ENCODE measurements at places on chromosomes 11 and 22.
A peak's percentile ranks its signal among the peaks of the same experiment; 100 is the strongest.

GRCh38 chr11:69684651-69685050 is 9.5 kb upstream of the LTO1 start:
- DNase-seq: no peak

DNA sequence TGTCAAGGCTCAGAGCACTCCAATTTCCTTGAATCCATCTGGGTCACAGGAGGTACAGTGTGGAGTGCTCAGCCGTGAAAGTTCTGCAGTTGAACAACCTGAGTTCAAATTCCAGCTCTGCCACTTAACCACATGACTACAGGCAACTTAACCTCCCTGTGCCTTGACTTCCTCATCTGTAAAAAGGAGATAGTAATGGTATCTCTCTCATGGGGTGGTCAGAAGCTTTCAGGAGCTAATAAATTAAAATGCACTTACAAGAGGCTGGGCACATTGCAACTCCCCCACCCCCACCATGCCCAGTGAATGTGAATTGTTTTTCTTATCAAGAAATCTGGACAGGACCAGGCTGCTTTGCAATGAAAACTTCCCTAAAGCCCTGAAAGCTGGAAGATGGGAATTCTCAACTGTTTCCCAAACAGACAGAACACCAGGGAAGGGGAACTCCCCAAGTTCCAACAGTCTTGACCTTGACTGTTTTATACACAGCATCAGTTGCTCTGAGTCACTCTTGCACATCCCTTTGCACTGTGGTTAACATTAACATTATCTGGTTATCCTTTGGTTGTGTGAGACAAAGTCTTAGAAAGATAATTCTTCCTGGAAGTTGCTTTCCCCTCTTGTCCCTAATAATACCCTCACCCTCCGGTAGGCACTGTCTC is 137.0 kb downstream of the SLC1A2 start:
- DNase-seq: no peak

- DNase-seq: no peak
These were observed 16.7 kb upstream of the OAF start for GRCh38 chr11:120194166-120194565.

- no peak for DNase-seq
These were observed 25.6 kb upstream of the CD5 start for GRCh38 chr11:61076506-61077304.

DNA sequence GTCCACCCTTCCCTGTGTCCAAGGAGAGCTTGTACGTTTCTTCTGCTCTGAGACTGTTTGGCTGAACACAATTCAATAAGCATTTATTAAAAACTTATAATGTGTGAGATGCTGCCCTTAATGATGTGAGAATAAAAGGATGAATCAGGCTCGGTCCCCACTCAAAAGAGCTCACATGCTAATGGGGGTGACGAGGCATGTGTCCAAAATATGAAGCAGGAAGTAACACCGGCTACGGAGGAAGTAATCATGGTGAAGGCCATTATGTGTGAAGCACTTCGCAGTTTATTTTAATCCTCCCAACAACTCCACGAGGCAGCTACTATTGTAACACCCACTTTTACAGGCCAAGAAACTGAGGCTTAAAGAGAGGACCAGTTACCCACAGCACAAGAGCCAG is 3.4 kb upstream of the RASD2 start:
- DNase-seq: no peak

DNA sequence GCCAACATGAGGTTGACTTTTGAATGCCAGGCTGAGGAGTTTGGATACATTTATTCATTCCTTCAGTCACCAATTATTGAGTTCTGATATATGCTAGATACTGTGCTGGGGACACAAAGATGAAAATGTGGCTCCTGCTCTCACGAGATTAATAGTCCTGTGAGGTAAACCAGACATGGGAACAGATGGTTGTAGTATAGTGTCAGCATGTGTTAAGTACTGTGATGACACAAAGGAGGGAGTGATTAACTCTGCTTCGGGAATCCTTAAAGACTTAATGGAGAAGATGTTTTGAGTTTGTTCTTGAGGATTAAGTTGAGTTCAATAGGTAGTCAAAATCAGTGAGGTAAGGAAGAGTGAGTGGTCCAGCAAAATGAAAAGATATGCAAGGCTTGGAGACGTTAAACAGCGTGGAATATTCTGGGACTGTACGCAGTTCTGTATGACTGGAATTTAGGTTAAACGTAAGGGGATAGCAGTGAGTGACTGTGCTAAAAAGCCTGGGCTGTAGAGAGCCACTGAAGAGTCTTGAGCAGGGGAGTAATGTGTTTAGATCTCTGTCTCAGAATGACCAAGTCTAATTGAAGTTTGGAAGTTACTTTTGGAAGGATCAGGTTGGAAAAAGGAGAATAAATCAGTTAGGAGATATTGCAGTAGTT is 11.8 kb downstream of the RNF121 start:
- no peak for DNase-seq

- DNase-seq: no peak
These were observed 56.1 kb downstream of the PRMT3 start for GRCh38 chr11:20443596-20443995.

DNA sequence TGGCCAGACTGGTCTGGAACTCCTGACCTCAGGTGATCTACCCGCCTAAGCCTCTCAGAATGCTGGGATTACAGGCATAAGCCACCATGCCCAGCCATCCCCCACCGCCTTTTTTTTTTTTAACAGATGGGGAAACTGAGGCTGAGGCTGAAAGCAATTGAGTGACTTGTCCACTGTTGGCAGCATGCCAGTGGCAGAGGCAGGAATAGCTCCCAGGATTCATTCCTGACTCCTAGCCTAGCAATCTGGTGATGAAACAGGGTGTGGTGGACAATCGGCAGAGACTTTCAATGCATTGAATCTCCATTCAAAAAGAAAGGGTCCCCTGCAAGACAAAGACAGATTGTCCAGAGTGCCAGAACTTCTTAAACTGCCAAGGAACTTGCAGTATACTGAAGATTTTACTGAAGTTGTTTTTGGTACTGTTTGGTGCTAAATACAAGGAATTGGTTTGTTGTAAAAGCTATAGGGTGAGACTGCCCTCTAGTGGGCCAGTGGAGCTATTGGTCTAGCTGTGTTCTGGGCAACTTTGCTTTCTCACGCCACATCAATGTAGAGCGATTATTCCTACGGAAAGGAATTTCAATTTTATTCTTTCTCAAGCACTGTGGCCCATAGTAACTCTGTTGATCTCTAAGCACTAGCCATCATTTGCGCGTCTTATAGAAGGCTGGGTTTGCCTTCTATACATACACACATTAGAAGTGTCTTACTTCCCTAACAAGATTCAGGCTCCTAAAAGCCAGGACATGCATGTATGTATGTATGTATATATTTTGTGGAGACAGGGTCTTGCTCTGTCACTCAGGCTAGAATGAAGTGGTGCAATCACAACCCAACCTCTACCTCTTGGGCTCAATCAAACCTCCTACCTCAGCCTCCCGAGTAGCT is 21.0 kb downstream of the C22orf31 start:
- peak; percentile 58 for DNase-seq

- no peak for DNase-seq
These were observed 45.5 kb downstream of the NRXN2 start for GRCh38 chr11:64677441-64678023.

DNA sequence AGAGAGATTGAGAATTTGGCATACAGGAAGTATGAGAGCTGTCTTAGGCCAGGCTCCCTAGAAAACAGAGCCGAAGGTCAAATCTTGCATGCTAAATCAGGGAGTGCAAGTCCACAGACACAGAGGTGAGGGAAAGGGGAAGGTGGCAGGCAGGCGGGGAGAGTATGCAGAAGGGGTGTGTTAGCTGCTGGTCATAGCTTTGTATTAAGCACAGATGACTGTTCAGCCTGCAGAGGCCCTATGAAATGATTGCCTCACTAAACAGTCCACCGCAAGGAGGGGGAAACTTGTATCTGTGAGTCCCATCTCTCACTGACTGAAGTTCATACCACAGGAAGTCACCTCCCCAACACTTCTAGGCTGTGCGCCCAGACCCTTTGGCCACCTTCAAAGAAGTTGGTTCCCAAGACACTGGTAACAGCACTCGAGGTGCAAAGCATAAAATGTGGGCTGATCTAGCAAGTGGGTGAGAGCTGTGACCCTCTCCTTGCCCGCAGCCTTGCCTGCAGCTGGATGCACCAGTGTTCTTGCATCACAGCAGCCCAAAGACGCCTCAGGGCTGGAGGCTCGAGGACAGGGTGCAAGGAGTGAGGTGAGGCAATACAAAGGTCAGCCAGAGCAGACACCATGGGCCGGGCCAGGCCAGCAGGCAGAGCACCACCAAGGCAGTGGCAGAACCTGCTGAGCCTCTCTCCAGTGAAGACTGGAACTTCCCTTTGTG is 115.3 kb upstream of the TBCEL start:
- DNase-seq: no peak

GRCh38 chr11:128196235-128196634 is 391.1 kb downstream of the ETS1 start:
- no peak for DNase-seq

DNA sequence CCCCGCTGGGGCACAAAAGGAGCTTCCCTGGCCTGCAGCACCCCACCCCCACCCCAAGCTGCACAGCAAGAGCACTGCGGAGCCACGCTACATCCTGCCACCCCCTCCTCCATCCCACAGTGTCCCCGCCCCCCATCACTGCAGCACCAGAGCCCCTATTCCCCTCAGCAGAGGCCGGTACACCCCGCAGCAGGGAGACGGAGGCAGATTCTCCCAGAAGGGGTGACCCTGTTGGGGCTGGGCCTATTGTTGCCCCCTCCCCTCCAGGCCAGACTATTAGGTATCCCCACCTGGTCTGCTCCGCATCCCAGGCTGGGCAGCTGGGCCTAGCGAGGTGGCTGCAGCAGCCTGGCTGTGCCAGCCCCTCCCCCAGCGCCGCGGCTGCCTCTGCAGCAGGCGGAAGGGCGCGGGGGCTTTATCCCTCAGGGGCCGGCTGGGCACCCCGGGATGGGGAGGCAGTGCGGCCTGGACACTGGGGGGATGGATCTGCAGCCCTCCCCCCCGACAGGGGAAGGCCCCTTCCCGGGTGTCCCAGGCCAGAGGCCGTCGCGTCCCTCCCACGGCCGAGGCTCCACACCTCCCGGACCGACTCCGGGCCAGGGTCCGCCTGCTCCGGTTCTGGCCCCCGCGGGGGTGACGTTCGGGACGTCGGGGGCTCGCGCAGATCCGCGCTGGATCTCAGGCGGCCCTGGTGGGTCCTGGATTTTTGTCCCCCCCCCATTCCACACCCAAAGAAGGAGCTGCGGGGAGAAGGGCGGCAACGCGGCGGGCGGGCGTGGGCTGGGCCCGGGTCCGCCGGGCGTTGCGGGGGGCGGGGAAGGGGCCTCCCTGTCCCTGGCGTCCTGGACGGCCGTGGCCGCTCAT is 943 bp downstream of the DUSP8 start:
- DNase-seq: no peak

DNA sequence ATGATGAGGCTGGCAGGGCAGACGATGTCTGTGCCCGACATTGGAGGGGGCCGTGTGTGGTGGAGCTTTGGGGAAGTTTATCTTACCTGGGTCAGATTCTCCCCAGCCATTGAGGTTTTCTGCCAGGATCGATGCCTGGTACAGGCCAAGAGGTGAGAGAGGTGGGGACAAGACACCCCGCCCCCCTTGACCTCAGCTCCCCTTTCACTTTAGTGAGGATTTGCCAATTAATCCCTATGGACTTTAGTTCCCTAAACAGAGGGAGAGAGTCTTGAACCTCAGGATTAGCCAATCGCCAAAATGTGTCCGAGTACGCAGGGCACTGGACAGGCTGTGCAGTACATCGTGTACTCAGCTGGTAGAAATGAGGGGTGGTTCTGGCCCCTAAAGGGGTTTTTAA is 541 bp downstream of the HORMAD2 start:
- DNase-seq: no peak

GRCh38 chr11:19437760-19438159 is 197.0 kb upstream of the E2F8 start:
- DNase-seq: no peak

- DNase-seq: no peak
These were observed 636 bp downstream of the KCNQ1OT1 start for GRCh38 chr11:2699185-2699530.

GRCh38 chr11:59615120-59615636 is 396 bp downstream of the OSBP start:
- DNase-seq: peak; percentile 25

- DNase-seq: no peak
These were observed 24.6 kb upstream of the LMO1 start for GRCh38 chr11:8288166-8288772.

- no peak for DNase-seq
These were observed 113.1 kb upstream of the HSD17B12 start for GRCh38 chr11:43567396-43567975.

- no peak for DNase-seq
These were observed 57.9 kb downstream of the NOX4 start for GRCh38 chr11:89433278-89433677.

DNA sequence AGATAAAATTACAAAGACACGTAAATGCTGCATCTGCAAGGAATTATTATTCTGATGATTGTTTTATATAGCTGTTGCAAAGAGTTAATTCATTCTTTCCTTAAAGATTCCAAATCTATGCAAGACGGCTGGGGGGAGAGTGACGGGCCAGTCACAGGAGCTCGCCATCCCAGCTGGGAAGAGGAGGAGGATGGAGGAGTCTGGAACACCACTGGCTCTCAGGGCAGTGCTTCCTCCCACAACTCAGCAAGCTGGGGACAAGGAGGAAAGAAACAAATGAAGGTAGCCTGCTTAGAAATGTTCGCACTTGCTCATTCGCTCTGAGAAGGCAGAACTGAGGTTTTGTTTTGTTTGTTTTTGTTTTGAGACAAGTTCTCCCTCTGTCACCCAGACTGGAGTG is 73.0 kb upstream of the ADSL start:
- no peak for DNase-seq

- no peak for DNase-seq
These were observed 45.0 kb downstream of the OR4C6 start for GRCh38 chr11:55707029-55707428.

DNA sequence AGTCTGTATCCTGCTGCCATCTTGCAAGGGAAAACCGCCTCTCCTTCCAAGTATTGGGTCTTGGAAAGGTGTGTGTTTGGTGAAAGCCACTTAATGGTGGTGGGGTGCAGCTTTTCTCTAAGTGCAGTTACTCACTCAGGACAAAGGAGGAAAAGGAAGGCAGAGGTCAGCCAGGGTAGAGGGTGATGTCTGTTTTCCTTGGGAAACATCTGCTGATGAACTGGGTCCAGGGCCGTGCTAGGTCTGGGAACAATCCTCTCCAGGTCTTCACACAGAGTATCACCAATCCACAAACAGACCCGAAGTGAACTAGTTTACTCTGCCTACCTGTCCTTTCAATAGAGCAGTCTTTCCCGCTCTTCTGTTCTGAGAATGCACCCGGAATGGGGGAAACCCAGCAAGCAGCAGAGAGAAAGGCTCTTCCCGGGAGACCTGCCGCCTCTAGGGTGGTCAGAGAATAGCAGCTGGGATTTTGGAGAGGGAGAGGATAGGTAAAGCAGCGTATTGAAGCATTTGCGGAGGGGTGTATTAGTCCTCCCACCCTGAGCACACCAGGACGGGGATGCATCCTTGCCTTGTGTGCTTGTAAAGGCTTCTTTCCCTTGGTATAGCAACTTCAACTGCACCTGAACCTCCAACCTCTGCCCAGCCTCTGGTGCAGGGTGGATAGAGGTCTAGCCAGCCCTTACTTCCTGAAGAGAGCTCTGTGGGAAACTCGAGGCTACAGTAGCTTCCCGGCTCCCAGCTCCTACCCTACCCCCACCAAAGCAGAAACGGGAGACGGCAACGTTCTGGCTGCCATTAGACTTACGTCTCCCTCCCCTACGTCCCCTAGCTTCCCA is 20.7 kb downstream of the LHFPL7 start:
- no peak for DNase-seq
